ENCODE measurements at places on chromosomes 16 and 17. TPM values are rescaled to one million over a fixed set of nuclear protein-coding genes. Genes with fewer than 3 reads are reported as not detected.

The IL17C gene
- 0.79 TPM for total RNA-seq

The CBX8 gene
- 2.1 TPM for total RNA-seq

The PRR35 gene
- total RNA-seq: not detected

The CHD3 gene
- 41.0 TPM for total RNA-seq

The GLOD4 gene
- total RNA-seq: 84.6 TPM

The TMC8 gene
- total RNA-seq: 0.30 TPM

The KRTAP1-5 gene
- total RNA-seq: not detected

The CCR7 gene
- total RNA-seq: not detected

The TBX6 gene
- 0.10 TPM for total RNA-seq

The AXIN2 gene
- total RNA-seq: 1.2 TPM

The SYCE1L gene
- 5.5 TPM for total RNA-seq

The TLCD3B gene
- 0.34 TPM for total RNA-seq

The RAMP2 gene
- 14.4 TPM for total RNA-seq

The UTS2R gene
- not detected for total RNA-seq

The ZMYND15 gene
- 0.10 TPM for total RNA-seq

The COASY gene
- total RNA-seq: 36.2 TPM

The HOXB6 gene
- 39.8 TPM for total RNA-seq

The CDH3 gene
- not detected for total RNA-seq

The SLC47A1 gene
- 1.6 TPM for total RNA-seq

The PKMYT1 gene
- 28.1 TPM for total RNA-seq

The RNF43 gene
- total RNA-seq: not detected

The RUNDC3A gene
- not detected for total RNA-seq

The ADCY7 gene
- total RNA-seq: 10.1 TPM

The CCL18 gene
- not detected for total RNA-seq

The SPECC1 gene
- total RNA-seq: 4.7 TPM

The FBXO39 gene
- total RNA-seq: not detected

The TP53TG3 gene
- not detected for total RNA-seq

The FBF1 gene
- 3.8 TPM for total RNA-seq

The AOC2 gene
- 0.20 TPM for total RNA-seq

The ARHGDIG gene
- total RNA-seq: 2.0 TPM

The INTS2 gene
- total RNA-seq: 12.2 TPM

The PPY gene
- not detected for total RNA-seq

The MT4 gene
- total RNA-seq: not detected

The PRAC1 gene
- total RNA-seq: not detected

The ABCA6 gene
- total RNA-seq: 2.3 TPM

The TMC7 gene
- 1.5 TPM for total RNA-seq

The FBXW10B gene
- total RNA-seq: 0.15 TPM

The LDHD gene
- total RNA-seq: 0.40 TPM

The STRADA gene
- 21.0 TPM for total RNA-seq

The CFAP97D1 gene
- not detected for total RNA-seq

The CCL2 gene
- 184 TPM for total RNA-seq

The TEX14 gene
- total RNA-seq: 0.27 TPM

The RTN4RL1 gene
- total RNA-seq: 0.10 TPM

The ZNF205 gene
- total RNA-seq: 14.7 TPM

The RNU2-1 gene
- not detected for total RNA-seq

The RAB26 gene
- total RNA-seq: 0.13 TPM

The CA7 gene
- not detected for total RNA-seq

The EVI2A gene
- total RNA-seq: 1.9 TPM

The MAF gene
- 3.6 TPM for total RNA-seq

The GABARAPL2 gene
- total RNA-seq: 49.1 TPM

The HOXB1 gene
- not detected for total RNA-seq
